ENCODE measurements at places on chromosomes 6 and 20.

DNA sequence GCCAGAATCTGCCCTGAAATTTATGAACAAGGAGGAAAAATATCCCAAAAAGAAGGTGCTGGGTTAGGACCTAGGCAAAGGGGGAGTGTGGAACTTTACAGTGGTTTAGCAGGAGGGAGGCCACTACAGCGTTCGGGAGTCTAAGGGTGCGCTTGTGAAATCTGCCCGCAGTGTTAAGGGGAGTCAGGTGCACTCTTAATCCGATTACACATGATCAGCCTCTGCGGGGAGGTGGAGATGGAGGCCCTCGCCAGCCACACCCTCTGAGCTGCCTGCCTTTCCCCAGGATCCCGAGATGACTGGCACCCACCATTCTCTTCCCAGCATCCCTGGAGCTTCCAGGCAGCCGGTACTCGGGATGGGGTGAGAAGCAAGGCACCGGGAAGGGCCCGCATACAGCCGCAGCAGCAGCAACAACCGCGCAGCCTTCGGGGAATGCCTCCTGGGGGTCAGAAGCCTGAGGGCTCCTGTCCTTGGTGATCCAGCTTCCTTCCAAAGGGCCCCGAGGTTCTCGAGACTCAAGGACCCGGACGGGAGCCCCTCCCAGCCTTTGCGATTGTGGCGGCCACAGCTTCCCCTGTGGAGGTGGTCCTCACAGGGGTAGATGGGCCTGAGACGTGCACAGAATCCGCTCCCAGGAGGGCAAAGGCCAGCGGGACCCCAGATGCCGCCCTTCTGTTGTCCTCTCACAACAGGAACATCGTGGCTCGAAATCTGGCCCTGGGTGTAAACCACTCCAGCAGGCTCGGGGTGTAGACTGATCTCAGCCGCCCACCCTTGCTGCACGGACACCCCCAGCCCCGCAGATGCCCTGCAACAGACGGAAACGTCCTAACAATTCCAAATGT lies 57.3 kb upstream of the CST7 start:
- DNase-seq, result no peak

DNA sequence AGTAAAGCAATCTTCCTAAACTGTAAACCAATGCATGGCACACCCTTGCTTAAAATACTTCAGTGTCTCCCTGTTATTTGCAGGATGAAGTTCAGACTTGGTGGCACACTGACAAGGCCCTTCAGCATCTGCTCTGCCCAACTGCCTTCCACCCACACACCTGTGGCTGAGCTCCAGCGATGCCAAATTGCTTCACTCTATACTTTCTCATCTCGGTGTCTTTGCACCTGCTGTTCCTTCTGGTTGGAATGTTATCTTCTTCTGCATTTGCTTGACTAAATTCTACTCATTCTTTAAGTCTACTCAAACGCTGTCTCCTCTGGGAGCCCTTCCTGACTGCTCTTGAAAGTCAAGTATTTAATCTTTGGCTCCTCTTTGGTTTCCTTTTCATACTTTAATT lies 100.1 kb upstream of the SUPT3H start:
- no peak for DNase-seq

- no peak for DNase-seq
Measured at GRCh38 chr6:73929405-73929804, 233.4 kb downstream of the CD109 start.

DNA sequence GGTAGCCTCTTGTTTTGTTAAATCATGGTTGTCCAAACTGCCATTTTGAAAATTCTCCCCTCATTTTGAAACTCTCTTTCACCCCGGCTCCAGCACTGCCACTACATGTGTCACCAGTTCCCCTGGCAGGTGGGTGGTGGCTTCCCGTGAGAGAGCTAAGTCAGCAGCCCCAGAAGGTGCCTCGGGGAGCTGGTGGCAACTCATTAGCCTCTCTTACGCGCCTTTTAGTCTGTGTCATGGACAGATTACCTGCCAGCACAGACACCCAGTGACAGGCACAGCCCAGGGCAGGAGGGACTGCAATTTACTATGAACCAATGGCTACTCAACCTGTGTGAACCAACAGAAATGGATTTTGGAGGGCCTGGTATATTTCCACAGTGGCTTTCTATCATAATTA lies 147.1 kb upstream of the SASH1 start:
- DNase-seq, result no peak

DNA sequence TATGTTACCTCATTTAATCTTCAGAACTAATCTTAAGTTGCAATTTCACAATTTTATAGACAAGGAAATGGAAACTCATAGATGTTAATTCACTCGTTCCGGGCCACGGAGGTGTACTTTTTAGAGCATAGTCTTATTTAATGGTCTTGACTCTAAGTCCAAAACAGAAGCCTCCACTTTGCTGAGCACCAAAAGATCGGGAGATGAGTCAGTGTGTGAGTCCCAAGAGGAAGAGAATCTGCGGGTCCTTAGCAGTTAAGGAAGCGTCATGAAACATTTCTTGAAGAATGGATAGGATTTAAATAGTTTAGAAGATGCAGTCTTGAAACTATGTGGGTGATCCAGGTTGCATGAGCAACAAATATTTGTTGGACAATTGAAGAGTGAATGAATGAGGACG lies 231.8 kb upstream of the QKI start:
- DNase-seq, result no peak

Data from AML-193 (cell line).